ENCODE measurements at places on chromosomes 3 and 15. TPM values are rescaled to one million over a fixed set of nuclear protein-coding genes. Genes with fewer than 3 reads are reported as not detected.

GUCA1C gene
- not detected for total RNA-seq

SERINC4 gene
- not detected for total RNA-seq

ISLR gene
- total RNA-seq = 0.43 TPM

RBPMS2 gene
- total RNA-seq = 6.1 TPM
